ENCODE measurements at places on chromosomes 6 and 20.

- DNase-seq: no peak
These were observed 1959.8 kb upstream of the DEFB115 start for GRCh38 chr20:29297411-29298270.

- DNase-seq: no peak
These were observed 764 bp downstream of the BAG6 start for GRCh38 chr6:31651602-31652191.

- no peak for DNase-seq
These were observed 154.3 kb upstream of the DTNBP1 start for GRCh38 chr6:15817100-15817499.

DNA sequence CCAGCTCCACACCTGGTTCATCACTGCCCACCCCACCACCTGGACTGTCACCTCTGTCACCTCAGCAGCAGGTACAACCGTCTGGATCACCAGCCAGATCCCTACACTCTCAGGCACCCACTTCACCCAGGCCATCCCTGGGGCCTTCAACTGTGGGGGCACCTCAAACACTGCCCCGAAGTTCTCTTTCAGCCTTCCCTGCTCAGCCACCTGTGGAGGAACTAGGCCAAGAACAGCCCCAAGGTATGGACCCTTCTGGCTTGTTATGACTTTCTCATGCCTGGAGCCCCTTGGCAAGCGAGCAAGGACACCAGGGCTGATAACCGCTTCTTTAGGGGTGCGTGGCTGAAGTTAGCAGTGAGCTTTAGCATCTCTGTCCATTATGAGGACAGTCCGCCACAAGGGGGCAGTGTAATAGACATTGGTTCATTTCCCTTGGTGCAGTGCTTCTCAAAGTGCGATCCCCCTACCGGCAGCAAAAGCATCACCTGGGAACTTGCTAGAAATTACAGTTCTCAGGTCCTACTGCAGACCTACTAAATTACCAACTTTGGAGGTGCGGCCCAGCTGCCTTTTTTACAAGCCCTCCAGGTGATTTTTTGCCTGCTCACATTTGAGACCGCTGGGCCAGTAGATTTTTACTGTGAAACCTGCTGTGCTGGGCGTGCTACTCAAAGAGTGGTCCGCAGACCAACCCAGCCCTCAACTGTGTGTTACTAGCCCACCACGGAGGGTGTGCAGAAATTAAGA lies 32.5 kb downstream of the PNPLA1 start:
- peak; percentile 87 for DNase-seq

GRCh38 chr6:137357948-137358266 lies 136.3 kb downstream of the OLIG3 start:
- no peak for DNase-seq

- no peak for DNase-seq
These were observed 41.7 kb downstream of the COL19A1 start for GRCh38 chr6:69907981-69908498.

DNA sequence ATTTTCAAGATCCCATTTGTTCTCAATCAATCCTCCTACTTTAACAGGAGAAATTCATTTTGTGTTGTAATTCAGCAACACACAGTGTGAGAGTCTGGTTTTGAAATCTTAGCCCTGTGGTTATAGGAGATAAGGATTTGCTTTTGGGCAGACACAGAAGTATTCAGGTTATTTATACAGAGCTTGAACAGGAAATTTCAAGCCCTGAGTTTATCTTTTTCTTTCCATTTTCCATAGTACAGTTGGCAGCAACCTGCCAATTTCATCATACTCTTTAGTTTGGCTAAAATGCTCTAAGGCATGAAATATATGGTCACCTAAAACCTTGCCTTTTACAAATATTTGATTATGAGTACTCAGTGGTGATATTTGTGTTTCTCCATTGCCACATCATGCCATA lies 41.4 kb downstream of the PKIB start:
- no peak for DNase-seq

- DNase-seq: no peak
These were observed 58.1 kb upstream of the SHLD1 start for GRCh38 chr20:5691918-5692618.

- no peak for DNase-seq
These were observed 129.5 kb upstream of the PTPN1 start for GRCh38 chr20:50380697-50381040.

DNA sequence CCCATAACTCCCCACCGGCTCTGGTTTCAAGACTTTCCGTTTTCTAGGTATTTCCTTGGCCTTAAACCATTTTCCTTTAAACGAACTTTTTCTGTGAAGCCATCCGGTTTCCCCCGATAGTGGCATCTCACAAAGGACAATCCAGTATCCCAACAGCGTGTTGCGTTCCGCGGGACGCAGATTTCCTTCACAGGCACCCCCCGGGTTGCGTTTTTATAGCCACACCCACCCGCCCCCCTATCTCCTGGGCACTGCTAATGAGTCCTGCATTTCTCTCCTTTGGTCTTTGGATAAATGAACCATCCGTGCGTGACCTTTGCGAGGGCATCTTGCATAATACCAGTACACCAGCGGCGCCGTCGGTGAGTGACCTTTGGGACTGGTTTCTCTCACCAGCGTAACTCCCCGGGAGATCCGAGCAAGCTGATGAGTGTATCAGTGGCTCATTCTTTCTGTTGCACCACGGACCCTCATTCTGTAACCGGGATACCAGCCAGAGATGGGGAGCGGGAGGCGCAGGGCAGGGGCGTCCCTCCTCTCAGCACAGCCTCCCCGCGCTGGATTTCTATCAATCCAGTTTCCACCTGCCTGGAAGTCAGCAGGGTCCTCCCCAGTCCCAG lies 586 bp upstream of the NQO2 start:
- DNase-seq: no peak

DNA sequence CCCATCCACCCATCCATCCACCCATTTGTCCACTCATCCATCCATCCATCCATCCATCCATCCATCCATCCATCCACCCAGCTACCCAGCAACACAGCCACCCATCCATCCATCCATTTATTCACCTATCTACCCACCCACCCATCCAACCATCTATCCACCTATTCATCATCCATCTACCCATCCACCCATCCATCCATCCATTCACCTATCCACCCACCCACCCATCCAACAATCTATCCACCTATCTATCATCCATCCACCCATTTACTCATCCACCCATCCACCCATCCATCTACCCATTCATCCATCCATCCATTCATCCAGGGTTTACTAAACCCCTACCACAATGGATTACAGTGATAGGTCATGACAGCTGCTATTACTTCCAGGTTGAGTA lies 7.4 kb downstream of the SERPINB1 start:
- DNase-seq: no peak

GRCh38 chr20:36848078-36848660 lies 27.8 kb upstream of the TLDC2 start:
- DNase-seq: no peak

- DNase-seq: no peak
These were observed 690.9 kb upstream of the CHD6 start for GRCh38 chr20:42309050-42309449.

All from activated T-helper 1 cell treated with anti-CD3 and anti-CD28 coated beads, Interleukin-2, amount 50 U/mL, for 16 hours (primary cell).